Gastrocnemius medialis (tissue), 4 donors: ENCODE measurements at places on chromosomes 3 and 15. TPM values are rescaled to one million over a fixed set of nuclear protein-coding genes. Genes with fewer than 3 reads are reported as not detected.

- H3K27ac ChIP-seq = peak overlapping the region; percentile 91
- peak overlapping the region; percentile 1 for H3K4me3 ChIP-seq
- peaks cover 54% of the 10 kb centered on the region for H3K4me1 ChIP-seq
- H3K36me3 ChIP-seq = peaks cover 11% of the 10 kb centered on the region
- DNase-seq = peak; percentile 71
- no peaks in the 10 kb centered on the region for H3K27me3 ChIP-seq
These were observed 26.1 kb downstream of the CAPN3 start for GRCh38 chr15:42385206-42385979.

DNA sequence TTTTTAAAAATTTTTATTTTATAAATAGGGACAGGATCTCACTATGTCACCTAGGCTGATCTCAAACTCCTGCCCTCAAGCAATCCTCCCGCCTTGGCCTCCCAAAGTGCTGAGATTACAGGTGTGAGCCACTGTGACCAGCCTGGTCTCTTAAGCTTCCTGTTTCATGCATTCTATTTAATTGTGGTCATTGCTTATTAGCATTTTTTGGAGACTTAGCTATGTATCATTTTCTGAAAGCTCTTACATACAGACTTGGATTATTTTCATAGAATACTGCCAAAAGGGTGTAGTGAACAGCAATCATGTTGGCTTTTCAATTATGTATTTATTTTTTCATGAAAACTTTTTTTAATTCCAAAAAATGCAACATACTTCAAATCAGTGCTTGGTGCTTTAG, 51.5 kb upstream of the DCUN1D1 start:
- no peak overlapping the region for H3K4me3 ChIP-seq
- no peak for DNase-seq
- H3K36me3 ChIP-seq = no peaks in the 10 kb centered on the region
- H3K4me1 ChIP-seq = no peaks in the 10 kb centered on the region
- H3K27me3 ChIP-seq = no peaks in the 10 kb centered on the region

DNA sequence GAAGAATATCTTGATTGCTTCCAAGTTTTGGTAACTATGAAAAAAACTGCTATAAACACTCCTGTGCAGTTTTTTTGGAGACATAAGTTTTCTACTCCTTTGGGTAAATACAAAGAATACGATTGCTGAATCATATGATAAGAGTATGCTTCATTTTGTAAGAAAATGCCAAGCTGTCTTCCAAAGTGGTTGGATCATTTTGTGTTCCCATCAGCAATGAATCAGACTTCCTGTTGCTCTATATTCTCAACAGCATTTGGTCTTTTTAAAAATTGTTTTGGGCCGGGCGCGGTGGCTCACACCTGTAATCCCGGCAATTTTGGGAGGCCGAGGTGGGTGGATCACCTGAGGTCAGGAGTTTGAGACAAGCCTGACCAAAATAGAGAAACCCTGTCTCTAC, 14.5 kb downstream of the BTD start:
- no peak for DNase-seq
- H3K36me3 ChIP-seq = no peaks in the 10 kb centered on the region
- H3K4me3 ChIP-seq = no peak overlapping the region
- peaks cover 16% of the 10 kb centered on the region for H3K4me1 ChIP-seq
- no peaks in the 10 kb centered on the region for H3K27me3 ChIP-seq

DNA sequence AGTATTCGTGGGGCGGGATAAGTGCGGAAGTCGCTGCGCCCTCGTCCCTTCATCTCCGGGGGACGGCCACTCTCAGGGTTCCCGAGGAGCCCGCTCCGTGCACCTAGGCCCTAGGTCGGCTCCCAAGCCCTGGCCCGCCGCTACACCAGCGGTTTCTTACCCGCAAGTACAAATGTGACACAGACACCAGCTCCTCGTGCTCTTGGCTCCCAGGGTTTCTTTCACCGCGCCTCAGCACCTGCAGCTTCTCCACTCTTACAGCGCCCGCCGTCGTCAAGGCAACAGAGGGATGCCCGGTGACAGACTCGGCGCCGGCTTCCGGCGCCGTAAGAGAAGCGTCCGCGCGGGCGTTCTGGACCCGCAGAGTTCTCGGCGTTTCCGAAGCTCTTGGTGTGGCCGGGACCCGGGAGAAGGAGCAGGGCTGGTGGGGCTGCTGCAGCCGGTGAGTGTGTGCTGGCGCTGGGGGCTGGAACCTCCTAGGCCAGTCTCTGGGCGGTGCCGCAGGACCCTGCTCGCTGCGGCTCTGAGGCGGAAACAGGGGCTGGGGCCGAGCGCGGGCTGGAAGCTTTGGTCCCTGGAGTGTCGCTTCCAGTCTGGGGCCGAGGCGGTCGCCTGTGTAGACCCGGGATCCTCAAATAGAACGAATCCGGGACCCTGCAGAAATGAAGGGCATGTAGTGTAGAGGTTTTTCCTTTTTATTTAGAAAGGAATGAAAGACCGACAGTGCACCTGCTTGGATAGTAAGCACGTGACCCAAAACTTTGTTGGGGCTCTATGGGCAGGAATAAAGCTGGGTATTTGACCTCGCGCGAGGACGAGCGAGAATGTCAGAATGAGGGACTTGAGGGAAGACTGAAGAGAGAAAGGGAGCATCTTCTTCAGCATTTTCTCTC, 155.4 kb upstream of the GOLGA6L4 start:
- no peak overlapping the region for H3K27ac ChIP-seq
- H3K4me3 ChIP-seq = peak overlapping the region; percentile 46
- H3K27me3 ChIP-seq = peaks cover 26% of the 10 kb centered on the region
- no peak for DNase-seq
- no peaks in the 10 kb centered on the region for H3K4me1 ChIP-seq
- H3K36me3 ChIP-seq = no peaks in the 10 kb centered on the region

GRCh38 chr15:73550190-73550589, 83.0 kb downstream of the NPTN start:
- peaks cover 3% of the 10 kb centered on the region for H3K36me3 ChIP-seq
- no peak overlapping the region for H3K4me3 ChIP-seq
- no peak overlapping the region for H3K27ac ChIP-seq

DNA sequence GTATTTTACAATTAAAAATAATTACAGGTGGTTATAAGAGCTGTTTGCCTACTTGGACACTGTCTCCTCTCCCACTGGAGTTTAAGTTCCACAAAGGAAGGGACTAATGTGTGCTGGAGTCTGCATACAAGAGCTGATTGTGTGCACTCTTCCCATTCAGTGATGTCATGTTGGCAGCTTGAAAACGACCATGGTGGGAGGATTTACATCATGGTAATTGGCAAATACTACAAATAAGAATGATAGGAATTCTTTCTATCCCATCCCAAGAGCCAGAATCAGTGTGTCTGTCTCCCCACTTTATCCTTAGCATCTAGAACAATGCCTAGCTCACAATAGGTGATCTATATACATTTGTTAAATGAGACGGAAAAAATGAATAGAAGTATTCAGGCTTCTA, 14.1 kb downstream of the ITGA11 start:
- H3K36me3 ChIP-seq = no peaks in the 10 kb centered on the region
- DNase-seq = no peak
- no peaks in the 10 kb centered on the region for H3K27me3 ChIP-seq
- no peaks in the 10 kb centered on the region for H3K4me1 ChIP-seq

GRCh38 chr3:17442332-17443049, 299.9 kb downstream of the TBC1D5 start:
- H3K36me3 ChIP-seq = no peaks in the 10 kb centered on the region
- H3K4me3 ChIP-seq = no peak overlapping the region
- no peak for DNase-seq
- no peaks in the 10 kb centered on the region for H3K4me1 ChIP-seq
- no peaks in the 10 kb centered on the region for H3K27me3 ChIP-seq

- H3K4me1 ChIP-seq = no peaks in the 10 kb centered on the region
- no peak overlapping the region for H3K27ac ChIP-seq
- H3K36me3 ChIP-seq = no peaks in the 10 kb centered on the region
These were observed 217.8 kb downstream of the SHQ1 start for GRCh38 chr3:72630327-72630968.

DNA sequence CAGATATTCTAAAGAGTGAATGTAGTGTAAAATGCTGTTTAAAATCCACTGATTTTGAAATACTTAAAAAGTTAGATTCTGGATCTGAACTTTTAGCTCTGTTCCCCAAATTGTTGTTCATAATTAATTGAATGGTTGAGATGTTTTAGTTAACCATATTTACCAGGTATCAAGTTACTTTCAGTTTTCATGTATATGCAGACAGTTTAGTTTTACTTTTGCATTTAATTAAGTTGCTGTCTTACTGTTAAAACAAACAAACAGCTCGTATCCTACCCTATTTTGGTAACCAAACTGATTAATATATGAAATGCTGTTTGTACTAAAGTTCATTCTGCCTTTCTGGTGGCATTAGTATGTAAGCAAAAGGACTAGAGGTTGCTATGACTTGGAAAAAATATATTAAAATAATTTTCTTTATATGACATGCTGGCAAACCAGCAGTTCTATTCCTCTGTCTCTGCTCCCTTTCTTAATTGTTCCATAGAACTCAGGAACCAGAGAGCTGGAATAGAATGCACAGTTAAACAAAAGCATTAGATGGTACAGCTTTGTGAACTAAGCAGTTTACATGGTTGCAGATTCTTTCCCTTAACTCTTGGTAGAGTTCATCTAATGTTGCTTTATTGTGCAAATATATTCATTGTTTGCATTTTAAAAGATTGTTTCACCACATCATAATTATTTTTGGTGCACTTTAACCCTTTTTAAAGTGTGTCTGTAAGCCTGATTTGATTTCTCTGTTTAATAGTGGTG, 39.5 kb upstream of the SCAANT1 start:
- H3K36me3 ChIP-seq = peaks cover 10% of the 10 kb centered on the region
- no peak overlapping the region for H3K27ac ChIP-seq
- H3K4me3 ChIP-seq = no peak overlapping the region
- no peak for DNase-seq
- H3K27me3 ChIP-seq = no peaks in the 10 kb centered on the region

DNA sequence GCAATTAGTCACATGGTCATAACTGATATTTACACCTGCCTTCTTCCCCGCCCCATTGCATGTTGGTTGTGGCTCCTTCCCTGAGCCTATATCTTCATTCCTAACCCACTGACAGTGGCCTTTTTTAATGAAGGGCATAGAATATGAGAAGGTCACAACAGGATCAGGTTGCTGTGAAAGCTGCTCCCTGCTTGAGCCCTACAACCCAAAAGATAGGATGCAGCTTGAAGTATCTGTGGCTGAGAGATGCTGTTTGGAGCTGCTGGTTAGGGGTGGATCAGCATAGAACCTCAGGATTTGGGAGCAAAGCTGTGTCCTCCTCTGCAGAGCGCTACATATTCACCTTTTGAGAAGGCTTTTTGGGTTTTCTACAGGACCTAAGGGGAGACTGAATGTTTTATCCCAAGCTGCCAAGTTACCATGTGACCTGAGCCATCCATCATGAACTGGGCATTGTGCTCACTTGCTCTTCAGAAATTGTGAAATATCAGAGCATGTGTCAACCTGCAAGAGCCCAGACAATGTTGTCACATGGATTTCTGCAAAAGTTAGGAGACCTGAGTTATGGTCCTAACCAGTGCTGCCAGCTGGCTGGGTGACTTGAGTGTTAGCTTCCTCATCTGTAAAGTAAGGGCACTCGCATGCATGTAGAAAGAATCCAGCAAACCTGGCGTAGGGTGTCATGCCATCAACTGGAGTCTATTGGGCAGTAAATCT, 49.8 kb upstream of the ARL8B start:
- H3K4me3 ChIP-seq = no peak overlapping the region
- DNase-seq = peak; percentile 90
- peaks cover 9% of the 10 kb centered on the region for H3K4me1 ChIP-seq
- no peaks in the 10 kb centered on the region for H3K27me3 ChIP-seq
- H3K27ac ChIP-seq = peak overlapping the region; percentile 63

- H3K27ac ChIP-seq = no peak overlapping the region
- H3K4me3 ChIP-seq = no peak overlapping the region
- no peak for DNase-seq
- H3K36me3 ChIP-seq = no peaks in the 10 kb centered on the region
- H3K4me1 ChIP-seq = peaks cover 4% of the 10 kb centered on the region
These were observed 1031.8 kb upstream of the NR2F2 start for GRCh38 chr15:95298729-95299128.

- H3K4me3 ChIP-seq = peak within 1 kb of the TSS; percentile 78
- H3K27ac ChIP-seq = peak within 1 kb of the TSS; percentile 93
- no peaks in the 10 kb centered on the region for H3K36me3 ChIP-seq
- H3K4me1 ChIP-seq = peaks cover 14% of the 10 kb centered on the region
These were observed at the start of gene AVEN for GRCh38 chr15:34038871-34039789. Gene AVEN (minus strand): TSS chr15:34039204. CDS start chr15:34039046, 158 bp downstream.

DNA sequence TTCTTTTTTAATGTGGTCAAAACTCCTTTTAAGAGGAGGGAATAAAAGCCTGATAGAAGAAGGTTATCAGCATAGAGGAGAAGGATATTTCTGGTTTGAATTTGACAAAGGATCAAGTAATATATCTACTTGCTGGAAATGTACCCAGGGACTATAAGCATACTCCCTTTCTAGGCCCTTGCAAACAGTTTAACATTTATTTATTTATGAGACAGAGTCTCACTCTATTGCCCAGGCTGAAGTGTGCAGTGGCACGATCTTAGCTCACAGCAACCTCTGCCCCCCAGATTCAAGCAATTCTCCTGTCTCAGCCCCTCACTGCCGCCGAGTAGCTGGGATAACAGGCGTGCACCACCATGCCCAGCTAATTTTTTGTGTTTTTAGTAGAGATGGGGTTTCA, 71.6 kb downstream of the SLMAP start:
- no peak overlapping the region for H3K4me3 ChIP-seq
- H3K36me3 ChIP-seq = no peaks in the 10 kb centered on the region
- H3K27me3 ChIP-seq = no peaks in the 10 kb centered on the region
- DNase-seq = no peak

DNA sequence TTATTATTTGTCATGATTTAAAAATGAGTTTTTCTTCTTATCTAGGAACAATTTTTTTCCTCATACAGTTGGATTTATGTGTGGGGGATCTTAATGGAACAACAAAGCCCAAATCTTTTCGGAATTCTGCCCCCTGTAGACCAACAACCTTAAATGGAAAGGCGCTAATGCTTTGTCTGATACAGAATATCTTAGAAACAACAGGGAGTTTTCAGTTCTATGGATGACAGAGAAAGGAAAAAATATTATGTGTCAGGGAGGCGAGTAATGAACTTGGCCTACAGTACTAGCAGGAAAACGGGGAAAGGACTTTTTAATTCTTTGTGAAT, 592 bp downstream of the MOBP start:
- no peak for DNase-seq
- no peaks in the 10 kb centered on the region for H3K36me3 ChIP-seq
- H3K27ac ChIP-seq = no peak overlapping the region

GRCh38 chr3:42349765-42350594, 60.4 kb downstream of the LYZL4 start:
- no peak for DNase-seq
- H3K36me3 ChIP-seq = no peaks in the 10 kb centered on the region
- H3K27ac ChIP-seq = no peak overlapping the region
- H3K4me1 ChIP-seq = no peaks in the 10 kb centered on the region
- no peaks in the 10 kb centered on the region for H3K27me3 ChIP-seq

- no peaks in the 10 kb centered on the region for H3K27me3 ChIP-seq
- no peak for DNase-seq
- peaks cover 13% of the 10 kb centered on the region for H3K4me1 ChIP-seq
- peak overlapping the region; percentile 77 for H3K27ac ChIP-seq
- H3K36me3 ChIP-seq = no peaks in the 10 kb centered on the region
These were observed 41.0 kb upstream of the PRICKLE2 start for GRCh38 chr3:64266065-64266931.

GRCh38 chr15:78097667-78098066, 5.3 kb downstream of the SH2D7 start:
- DNase-seq = no peak
- no peaks in the 10 kb centered on the region for H3K27me3 ChIP-seq
- H3K27ac ChIP-seq = no peak overlapping the region
- H3K36me3 ChIP-seq = no peaks in the 10 kb centered on the region

- H3K27me3 ChIP-seq = no peaks in the 10 kb centered on the region
- no peaks in the 10 kb centered on the region for H3K36me3 ChIP-seq
- no peak overlapping the region for H3K27ac ChIP-seq
- DNase-seq = no peak
- H3K4me1 ChIP-seq = no peaks in the 10 kb centered on the region
These were observed 8.1 kb upstream of the SIN3A start for GRCh38 chr15:75459581-75459980.

The CNTN4 gene
- total RNA-seq = 1.9 TPM

The DUOXA1 gene
- total RNA-seq = not detected

The WDR93 gene
- total RNA-seq = not detected

The COX5A gene
- 473 TPM for total RNA-seq

The ATP13A5 gene
- not detected for total RNA-seq
